ENCODE measurements at places on chromosomes 2 and 18. TPM values are rescaled to one million over a fixed set of nuclear protein-coding genes. Genes with fewer than 3 reads are reported as not detected.
A peak's percentile ranks its signal among the peaks of the same experiment; 100 is the strongest.

The STRN gene
- 45.8 TPM for total RNA-seq

The NLRC4 gene
- 0.84 TPM for total RNA-seq

The ALKAL2 gene
- total RNA-seq, result 1.6 TPM

The COLEC11 gene
- 0.85 TPM for total RNA-seq

The HIBCH gene
- 51.4 TPM for total RNA-seq

The UGT1A8 gene
- total RNA-seq, result 25.1 TPM

The MTCL1 gene
- total RNA-seq, result 17.2 TPM

The XIRP2 gene
- not detected for total RNA-seq

The CROCC2 gene
- total RNA-seq, result not detected

The WDR7 gene
- 27.1 TPM for total RNA-seq

The GRP gene
- not detected for total RNA-seq

The TWSG1 gene
- 26.7 TPM for total RNA-seq

The SLC35F5 gene
- total RNA-seq, result 130 TPM

The VSNL1 gene
- 5.6 TPM for total RNA-seq

The DCC gene
- total RNA-seq, result 0.18 TPM

The ALPG gene
- total RNA-seq, result 0.56 TPM

DNA sequence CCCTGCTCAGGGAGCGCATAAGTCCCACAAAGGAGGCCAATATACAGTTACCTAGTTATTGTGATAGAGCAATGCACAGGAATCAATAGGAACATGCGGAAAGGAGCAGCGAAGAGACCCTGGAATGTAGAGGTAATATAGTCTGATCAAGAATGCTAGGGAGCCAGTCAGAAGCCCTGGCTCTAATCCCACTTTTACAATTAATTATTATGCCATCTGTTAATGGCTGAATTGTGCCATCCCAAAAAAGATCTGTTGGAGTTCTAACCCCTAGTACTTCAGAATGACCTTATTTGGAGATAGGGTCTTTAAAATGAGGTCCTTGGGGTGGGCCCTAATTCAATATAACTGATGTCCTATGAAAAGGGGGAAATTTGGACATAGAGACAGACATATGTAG is 7.7 kb upstream of the SPATS2L start:
- no peak for DNase-seq

GRCh38 chr2:242011167-242011513 is 141.6 kb downstream of the RTP5 start:
- DNase-seq, result no peak

DNA sequence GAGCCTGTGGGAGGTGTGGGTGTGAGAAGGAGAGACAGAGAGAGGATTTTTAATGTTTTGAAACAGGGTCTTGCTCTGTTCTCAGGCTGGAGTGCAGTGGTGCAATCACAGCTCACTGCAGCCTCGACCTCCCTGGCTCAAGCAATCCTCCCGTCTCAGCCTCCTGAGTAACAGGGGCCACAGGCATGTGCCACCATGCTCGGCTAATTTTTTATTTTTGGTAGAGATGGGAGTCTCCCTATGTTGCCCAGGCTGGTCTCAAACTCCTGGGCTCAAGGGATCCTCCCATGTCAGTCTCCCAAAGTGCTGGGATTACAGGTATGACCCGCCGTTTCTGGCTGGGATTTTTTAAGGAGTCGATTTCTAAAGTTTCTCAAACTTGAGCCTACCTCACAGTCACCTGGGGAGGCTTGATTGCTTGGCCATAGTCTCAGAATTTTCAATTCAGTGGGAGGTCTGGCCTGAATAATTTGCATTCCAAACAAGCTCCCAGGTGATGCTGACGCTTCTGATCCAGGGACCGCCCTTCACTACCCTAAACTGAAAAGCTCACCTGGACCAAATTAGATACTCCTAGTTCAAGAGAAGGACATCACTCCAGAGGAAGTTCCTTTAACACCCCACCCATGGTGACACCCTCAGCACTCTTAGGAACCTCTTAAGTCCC is 70.8 kb upstream of the SLC1A4 start:
- no peak for DNase-seq

DNA sequence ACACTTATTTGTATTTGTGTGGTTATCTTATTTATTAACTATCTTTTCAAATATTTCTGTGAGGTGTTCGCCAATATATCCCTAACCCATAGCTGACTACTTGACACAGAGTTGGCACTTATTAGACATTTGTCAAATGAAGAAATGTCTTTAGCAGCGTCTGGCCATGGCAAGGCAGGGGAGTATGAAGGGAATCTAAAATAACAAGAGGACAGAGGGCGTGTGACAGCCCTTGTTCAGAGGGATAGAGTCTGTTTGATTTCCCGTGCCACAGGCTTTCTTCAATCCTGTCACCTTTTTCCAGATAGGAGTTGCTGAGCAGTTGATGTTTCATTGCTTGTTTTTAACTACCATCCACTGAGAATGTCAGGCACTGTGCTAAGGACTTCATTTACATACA is 53.6 kb upstream of the SLC39A10 start:
- DNase-seq, result no peak

GRCh38 chr2:156017341-156017885 is 315.1 kb downstream of the NR4A2 start:
- no peak for DNase-seq

DNA sequence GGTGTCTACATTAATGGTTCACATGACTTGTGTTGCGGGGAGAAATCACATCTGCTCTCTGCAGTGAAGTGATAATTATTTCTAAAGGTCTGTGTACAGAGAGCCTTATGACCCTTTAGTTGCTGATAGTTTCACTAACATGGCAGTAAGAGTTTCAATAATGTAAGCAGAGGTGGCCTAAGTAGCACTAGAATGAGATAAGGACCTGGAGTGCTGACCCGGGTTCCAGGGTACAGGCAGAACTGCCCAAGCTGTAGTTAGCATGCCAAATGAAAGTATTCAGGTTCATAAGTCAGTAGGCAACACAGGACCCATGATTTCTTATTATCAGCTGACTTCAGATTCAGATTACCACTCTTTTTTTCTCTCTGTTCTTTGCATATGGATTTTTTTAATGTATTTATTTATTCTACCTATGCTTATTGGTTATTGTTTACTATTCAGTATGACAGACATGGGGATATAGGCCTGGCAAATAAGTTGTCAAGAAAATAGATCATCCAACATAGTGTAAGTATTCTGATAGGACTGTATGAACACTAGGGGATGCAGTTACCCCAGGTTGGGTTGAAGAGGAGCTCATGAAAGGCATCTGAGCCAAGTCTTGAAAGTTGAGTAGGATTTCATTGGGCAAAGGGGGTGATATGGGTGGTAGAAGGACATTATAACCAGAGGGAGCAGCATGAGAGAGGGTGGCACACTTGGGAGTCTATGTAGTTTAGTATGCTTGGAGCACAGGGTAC is 105.2 kb downstream of the CCDC85A start:
- DNase-seq, result no peak

- DNase-seq, result no peak
These were observed 82.1 kb downstream of the EIF2AK3 start for GRCh38 chr2:88545118-88545517.

DNA sequence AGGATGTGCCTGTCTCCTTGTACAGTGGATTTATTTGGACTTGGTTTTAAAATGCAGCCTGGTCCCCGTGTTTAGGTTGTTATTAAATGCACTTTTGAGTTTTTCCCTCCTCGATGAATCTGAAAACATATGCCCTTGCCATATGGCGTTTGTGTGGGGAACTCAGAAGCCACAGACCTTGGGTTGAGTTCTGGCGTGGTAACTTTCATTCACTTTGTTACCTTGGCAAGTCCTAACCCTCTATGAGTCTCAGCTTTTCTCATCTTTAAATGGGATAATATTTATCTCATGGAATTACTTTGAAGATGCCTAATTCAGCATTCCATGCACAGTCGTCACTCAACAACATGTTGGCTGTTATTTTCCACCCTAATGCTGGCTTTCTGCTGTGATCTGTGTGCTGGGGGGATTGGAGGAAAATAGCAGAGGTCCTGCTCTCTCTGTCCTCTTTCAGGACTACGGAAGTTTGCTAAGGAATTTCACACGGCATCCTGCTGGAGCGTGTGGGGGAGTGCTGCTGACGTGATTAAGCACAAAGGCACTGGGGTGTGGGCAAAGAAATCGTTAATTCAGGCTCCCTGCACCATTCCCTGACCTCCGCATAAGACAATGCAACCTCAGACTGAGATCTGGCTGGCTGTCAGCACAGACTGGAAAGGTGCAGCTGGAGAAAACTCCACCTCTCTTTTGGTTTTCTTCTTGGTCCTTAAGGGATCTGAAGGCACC is 61.7 kb downstream of the LDLRAD4 start:
- no peak for DNase-seq

DNA sequence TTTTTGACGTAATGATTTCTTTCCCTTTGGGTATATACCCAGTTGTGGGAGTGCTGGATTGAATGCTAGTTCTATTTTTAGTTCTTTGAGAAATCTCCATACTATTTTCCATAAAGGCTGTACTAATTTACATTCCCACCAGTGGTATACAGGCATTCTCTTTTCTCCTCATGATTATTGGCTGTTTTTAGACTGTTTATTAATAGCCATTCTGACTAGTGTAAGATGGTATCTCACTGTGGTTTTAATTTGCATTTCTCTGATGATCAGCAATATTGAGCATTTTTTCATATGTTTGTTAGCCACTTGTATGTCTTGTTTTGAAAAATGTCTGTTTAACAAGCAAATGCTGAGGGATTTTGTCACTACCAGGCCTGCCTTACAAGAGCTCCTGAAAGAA is 9.2 kb upstream of the CD28 start:
- no peak for DNase-seq

- DNase-seq, result no peak
These were observed 453.9 kb upstream of the TRIB2 start for GRCh38 chr2:12262681-12263436.

DNA sequence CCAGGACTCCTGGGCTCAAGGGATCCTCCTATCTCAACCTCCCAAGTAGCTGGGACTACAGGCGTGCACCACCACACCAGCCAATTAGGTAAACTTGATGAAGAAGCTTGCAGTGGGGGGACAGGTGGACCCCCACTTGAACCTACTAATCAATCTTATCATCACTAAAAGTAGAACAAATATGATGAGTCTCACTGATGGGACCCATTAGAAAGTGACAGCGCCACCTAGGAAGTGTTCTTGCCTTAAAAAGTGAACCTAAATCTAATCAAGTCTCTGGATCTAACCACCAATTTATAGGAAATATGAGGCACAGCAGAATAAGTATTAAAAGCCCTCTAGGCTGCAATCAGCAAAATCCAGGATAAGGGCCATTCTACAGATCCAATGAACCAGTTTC is 79.2 kb downstream of the BIN1 start:
- DNase-seq, result no peak

- no peak for DNase-seq
These were observed 253.3 kb downstream of the EXOC6B start for GRCh38 chr2:72572501-72572900.

DNA sequence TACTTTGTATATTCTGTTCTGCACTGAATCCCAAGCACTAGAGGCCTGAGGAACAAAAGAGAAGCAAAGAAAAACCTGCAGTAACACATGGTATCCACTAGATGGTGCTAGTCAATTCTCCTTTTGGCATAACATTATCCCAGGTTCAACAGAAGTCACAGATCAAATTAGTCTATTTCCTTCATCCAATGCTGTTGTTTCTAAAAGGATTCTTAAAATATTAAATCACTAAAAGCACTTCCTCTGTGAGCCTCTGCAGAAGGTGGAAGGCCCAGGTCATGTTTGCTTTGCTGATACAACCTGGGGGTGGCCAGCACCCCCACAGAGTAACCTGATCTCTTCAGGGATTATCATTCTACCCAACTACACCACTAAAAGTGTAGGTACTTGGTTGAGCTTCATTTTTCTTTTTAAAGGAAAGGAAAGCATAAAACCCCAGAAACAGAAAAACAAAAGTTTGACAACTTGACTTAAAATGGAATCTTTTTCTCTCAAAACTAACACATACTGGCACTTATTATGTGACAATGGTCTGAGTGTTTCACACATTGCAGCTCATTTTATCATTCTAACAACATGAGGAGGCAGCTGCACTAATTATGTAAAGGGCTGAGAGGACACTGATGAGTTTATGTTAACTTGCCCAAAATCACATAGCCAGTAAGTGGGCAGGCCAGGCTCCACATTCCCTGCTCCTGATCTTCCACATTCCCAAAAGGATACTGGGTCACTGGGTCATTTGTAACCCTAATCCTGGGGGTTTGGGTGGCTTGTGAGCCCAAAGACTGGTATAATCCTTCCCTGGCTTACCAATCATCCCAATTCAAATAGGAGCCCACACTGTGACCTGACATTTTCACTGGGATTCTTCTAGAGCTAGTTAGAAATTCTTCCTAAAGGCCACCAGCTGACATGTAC is 66.8 kb upstream of the DNER start:
- DNase-seq, result no peak

DNA sequence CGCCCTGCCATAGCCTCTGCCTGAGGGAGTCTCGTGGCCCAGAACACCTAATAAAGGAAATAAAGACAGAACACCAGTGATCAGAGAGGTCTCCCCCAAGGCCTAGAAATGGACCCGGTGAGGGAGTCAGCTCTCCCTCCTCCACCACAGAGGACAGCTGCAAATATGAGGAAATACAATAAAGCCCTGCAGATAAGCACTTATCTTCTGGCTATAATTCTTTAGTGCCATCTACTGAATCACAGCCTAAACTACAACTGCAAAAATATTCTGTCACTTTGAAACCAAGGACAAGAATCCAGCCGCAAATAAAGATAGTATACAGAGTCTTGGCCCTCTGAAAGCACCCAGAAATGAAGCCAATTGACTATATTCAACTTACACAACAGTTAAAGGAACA is 42.4 kb upstream of the TACR1 start:
- DNase-seq, result no peak

- DNase-seq, result no peak
These were observed 168.5 kb downstream of the CELF4 start for GRCh38 chr18:37396971-37397720.

GRCh38 chr2:107235491-107236254 is 349.7 kb upstream of the ST6GAL2 start:
- no peak for DNase-seq

- no peak for DNase-seq
These were observed 196.0 kb downstream of the FHOD3 start for GRCh38 chr18:36493349-36494159.

DNA sequence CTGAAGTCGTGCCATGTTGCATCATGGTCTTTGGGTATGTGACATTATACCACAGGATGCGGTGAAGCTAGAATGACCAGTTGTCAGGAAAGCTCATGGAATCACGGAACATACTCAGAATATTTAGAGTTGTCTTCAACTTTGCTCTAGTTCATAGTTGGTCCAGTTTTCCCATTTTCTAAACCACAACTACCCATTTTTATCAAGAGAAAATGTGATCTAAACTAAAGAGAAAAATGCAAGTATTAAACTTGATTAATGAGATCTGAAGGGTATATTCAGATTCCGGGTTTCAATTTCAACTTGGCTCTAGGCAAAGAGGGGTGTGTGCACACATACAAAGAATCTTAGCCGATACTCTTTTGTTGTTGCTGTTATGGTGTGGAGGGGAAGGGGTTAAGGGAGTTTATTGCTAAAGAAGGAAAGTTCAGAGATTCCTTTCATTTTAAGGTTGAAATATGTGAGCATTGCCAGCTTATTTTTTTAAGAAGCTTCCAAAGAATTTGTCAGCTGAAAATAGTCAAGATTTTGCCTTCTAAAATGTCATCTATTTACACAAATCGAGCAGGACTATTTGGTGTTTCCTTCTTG is 516.6 kb upstream of the ZEB2 start:
- DNase-seq, result no peak

GRCh38 chr18:57094175-57094574 is 52.7 kb upstream of the BOD1L2 start:
- no peak for DNase-seq

- DNase-seq, result no peak
These were observed 395.9 kb downstream of the LRATD1 start for GRCh38 chr2:15028406-15028805.

GRCh38 chr18:32368991-32369390 is 101.7 kb downstream of the GAREM1 start:
- DNase-seq, result no peak

- DNase-seq, result peak; percentile 89
These were observed 5.4 kb upstream of the BOD1L2 start for GRCh38 chr18:57141208-57142129.
